ENCODE measurements at places on chromosomes 1 and 21.
A peak's percentile ranks its signal among the peaks of the same experiment; 100 is the strongest.

- ATAC-seq: no peak
Measured at GRCh38 chr1:229479660-229480399, 28.3 kb downstream of the NUP133 start.

DNA sequence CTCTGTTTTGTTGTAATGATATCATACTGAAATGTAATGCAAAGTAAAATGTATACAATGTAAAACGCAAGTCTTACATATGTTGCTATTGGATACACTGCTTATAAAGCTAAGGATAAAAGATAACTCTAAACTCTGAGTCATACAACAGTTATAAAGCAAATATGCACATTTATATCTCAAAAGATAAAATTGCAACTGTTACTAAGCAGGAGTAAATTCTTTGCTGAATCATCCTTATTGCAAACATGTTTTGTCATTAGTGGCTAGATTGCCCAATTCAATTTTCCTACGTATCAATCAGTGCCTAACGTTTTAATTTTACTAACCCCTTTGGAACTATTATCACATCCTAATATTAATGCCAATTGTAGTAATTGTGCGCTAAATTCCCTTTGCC lies 762.9 kb downstream of the LTN1 start:
- ATAC-seq: no peak

DNA sequence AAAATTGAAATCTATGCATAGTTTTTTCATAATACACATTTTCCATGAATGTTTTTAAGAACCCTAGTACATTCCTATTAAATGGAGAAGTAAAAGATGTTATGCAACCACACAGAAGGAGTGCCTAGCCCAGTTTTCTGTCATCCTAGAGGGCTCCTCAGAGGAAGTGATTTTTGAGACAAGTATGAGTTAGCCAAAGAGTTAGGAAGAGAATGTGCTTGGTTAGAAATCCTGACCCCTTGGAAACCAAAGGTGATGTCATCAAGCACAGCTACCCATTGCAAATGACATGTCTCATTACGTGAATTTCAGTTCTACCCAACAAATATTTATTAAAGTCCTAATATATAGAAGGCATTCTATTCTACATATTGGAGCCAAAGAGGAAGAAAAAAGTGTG lies 88.9 kb upstream of the TNFSF4 start:
- ATAC-seq: no peak

DNA sequence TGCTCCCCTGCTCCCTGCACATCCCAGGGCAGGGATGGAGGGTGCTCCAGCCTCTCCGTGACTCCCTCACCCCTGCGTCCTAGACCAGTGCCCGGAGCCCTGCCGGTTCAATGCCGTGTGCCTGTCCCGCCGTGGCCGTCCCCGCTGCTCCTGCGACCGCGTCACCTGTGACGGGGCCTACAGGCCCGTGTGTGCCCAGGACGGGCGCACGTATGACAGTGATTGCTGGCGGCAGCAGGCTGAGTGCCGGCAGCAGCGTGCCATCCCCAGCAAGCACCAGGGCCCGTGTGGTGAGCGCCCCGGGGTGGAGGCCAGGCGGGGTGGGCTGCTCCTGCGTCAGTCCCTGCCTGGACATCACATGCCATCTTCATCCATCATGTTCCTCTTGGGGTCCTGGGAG lies 22.0 kb downstream of the AGRN start:
- no peak for ATAC-seq

- no peak for ATAC-seq
Measured at GRCh38 chr1:85328713-85329397, 52.4 kb upstream of the BCL10 start.

DNA sequence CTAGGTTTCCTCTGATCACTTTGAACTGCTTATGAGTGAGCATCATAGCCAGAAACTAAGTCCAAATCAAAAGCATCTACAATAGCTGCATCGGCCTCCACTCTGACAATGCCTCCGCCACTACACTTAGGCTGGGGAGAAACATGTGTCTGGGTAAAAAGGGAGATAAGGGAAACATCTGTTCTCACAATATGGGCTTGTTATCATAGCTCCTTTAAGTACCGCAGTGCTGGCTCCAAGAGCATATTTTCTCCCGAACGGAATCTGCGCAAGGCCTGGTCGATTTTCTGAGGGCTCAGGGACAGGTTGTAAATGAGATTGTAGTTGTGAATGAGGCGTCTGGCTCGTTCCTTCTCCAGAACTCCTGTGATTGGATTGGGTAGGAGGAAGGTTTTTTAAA lies 63.9 kb upstream of the CYP2J2 start:
- no peak for ATAC-seq

GRCh38 chr1:185152187-185152767 lies 4.5 kb downstream of the TRMT1L start:
- ATAC-seq: no peak

DNA sequence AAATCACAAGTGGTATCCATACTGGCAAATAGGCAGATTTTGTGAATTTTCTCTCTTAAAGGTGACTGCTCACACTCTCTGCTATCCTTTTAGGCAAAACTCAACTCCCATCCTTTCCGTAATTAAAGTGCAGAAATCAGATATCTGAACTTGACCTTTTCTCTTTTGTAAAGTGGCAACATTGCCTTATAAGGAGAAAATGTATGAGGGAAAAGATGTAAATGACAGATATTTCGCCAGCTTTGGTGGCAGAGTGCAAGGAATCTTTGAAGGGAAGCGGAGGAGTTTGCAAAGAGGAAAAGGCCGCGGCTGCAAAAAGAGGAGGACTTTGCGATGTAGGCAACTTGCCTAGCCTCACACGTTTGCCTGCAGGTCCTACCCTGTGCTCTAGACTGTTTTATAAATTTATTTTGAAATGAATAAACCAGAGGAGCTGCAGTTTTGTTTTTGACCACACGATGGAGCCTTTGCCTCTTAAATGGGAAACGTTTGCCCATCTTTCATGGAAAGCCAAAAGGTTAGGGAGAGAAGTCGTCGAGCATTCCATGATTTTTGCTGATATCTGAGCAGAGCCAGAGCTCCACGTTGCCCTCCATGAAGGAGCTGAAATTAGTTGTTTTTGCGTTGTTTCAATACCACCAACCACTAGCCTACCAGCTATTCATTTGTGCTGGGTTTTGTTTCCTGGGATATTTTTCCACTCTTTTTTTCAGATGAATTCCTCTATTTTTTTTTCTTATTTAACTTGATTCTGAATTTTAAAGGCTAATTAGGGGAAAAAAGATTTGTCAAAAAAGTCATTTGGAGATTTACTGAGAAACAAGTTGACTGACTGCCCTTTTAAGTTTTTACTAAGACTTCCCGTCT lies 242.3 kb downstream of the LMX1A start:
- no peak for ATAC-seq

GRCh38 chr21:36887963-36888362 lies 78.5 kb downstream of the HLCS start:
- ATAC-seq: no peak

DNA sequence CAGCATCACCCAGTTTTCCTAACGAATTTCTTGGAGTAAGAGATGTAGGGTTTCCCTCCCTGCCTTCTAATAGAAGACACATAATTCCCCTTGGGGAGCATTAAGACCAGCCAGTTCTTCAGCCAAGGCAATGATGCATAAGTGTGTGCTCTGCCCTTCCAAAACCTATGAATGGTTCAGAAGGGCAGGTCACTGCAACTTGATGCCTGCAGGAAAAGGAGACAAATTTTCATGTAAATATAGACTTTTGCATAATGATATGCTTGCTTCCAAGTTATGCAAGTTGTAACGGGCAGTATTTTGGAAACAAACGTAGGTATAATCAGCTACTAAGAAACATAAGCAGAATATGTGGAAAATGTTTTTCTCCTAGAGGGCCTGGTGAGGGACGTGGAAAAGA lies 31.6 kb downstream of the PTGS2 start:
- ATAC-seq: no peak

DNA sequence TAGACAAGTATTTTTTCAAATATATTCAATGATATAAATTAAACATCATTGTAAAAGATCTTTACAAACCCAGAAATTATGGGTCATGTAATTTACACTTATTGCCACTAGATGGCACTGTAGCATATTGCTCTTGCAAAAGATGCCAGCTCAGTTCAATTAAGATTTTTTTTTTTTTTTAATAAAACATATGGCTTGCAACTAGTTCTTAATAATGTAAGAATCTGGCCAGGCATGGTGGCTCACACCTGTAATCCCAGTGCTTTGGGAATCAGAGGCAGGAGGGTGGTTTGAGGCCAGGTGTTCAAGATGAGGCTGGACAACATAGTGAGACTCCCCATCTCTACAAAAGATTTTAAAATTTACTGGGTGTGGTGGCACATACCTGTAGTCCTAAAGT lies 49.4 kb upstream of the DESI2 start:
- ATAC-seq: no peak

- ATAC-seq: no peak
Measured at GRCh38 chr1:204714861-204715511, 29.4 kb upstream of the LRRN2 start.

DNA sequence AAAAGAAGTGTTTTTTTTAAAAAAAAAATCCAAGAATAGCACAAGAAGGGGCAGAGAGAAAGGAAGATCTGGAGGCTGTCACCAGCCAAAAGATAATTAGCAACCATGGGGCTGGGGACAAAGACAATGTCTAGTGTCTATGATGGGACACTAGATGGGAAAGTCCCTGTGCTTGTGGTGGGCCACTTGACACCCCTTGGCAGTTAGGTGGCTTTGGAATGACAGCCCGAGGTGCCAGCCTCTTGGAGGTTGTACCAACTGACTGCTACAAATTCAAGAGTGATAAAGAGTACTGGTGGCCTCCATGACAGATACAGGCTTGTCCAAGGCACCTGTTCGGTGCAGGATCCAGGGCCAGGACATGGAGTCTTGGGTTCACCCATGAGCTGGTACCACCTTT lies 21.6 kb downstream of the ATP2B4 start:
- no peak for ATAC-seq

GRCh38 chr21:46414965-46415275 lies 43.8 kb upstream of the DIP2A start:
- no peak for ATAC-seq

DNA sequence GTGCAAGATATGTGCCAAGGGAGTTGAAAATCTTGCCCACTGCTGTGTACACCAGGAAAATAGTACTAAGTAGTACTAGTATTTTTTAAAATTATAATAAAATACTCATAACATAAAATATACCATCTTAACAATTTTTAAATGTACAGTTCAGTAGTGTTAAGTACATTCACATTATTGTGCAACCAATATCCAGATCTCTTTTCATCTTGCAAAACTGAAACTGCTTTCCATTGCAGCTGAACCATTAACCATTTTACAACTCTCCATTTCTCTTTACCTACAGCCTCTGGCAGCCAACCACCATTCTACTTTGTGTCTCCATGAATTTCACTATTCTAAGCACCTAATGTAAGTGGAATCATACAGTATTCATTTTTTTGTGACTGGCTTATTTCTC lies 19.3 kb upstream of the RAB3GAP2 start:
- ATAC-seq: no peak

- ATAC-seq: no peak
Measured at GRCh38 chr1:83717785-83718184, 281.1 kb downstream of the TTLL7 start.

- ATAC-seq: no peak
Measured at GRCh38 chr1:18385239-18385790, 95.4 kb upstream of the KLHDC7A start.

GRCh38 chr1:93979040-93979717 lies 69.9 kb upstream of the GCLM start:
- ATAC-seq: no peak

DNA sequence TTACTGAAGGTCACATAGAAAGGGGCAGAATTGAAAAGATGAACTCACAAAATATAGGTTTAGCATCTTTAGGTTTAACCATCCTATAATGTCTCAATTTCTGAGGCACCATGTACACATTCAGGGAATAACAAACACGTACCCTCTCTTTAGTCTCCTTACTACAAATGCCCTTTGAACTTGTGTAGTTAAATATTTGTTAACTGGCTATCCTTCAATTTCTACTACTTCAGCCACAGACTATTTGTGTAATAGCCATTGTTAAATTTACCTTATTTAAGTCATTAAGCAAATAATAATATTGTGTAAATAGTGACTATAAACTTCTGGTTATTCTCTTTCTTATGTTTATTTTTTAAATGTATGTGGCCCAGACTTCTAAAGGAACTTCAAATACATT lies 600.5 kb downstream of the KCNT2 start:
- ATAC-seq: no peak

- ATAC-seq: no peak
Measured at GRCh38 chr1:205593532-205593931, 38.3 kb downstream of the ELK4 start.

DNA sequence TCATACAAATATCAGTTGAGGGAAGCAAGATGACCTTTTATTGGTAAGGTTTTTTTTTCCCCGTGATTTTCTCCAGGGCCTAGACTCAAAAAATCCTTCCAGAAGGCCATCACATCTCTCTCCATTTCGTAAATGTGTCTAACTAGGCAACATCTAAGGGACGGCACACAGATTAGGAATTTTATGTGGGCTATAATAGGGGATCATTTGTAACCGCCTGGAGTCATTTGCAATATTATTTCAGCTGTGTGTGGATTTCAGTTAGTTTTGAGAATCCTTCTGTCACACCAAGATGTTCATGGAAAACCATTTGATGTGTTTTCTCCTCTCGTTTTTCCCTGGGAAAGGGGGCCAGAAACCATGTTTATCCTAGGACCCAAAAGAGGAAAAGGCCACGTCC lies 63.1 kb downstream of the ATP5PO start:
- ATAC-seq: no peak

GRCh38 chr1:56578138-56578962 lies 1.0 kb downstream of the PLPP3 start:
- ATAC-seq: peak; percentile 29

GRCh38 chr1:184014271-184014670 lies 23.3 kb downstream of the COLGALT2 start:
- no peak for ATAC-seq

- no peak for ATAC-seq
Measured at GRCh38 chr1:53020588-53020987, 41.4 kb upstream of the PODN start.

DNA sequence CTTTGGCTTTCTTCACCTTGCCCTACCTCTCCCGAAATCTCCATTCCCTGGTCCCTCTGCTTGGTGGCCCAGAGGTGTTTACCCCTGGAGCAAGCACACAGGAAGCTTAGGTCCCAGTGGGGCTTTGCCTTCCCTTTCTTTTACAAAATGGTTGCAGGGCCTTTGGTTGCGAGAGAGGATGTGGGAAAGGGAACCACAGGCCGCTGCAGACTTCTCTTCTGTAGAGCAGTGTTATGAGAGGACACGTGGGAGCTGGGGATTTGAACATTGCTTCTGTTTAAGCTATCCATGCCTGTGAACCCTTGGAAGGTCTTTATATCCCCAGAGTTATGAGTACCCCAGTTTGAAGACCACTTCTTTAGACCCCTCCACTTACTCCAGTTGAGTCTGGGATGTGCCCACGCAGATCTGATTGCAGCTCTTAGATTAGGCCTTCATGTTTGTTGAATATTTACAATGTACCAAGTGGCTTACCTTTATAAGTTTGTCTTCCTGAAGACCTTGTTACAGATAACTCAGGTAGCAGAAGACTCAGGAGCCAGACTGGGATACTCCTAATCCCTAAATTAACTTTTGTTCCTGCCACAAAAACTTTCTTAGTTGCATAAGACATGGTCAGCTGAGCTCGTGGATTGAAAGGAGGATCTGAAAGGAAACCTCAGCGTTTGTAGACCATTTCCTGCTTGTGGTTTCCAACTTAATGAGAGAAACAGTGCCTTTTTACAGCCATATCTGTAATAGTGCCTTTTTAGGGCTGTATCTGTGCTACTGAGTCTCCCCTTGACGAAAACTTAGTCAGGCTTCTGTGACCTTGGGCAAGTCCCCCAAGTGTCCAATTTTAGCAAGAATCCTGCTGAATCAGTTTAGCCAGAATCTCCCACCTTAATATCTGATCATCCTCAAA lies 21.9 kb upstream of the IVNS1ABP start:
- peak; percentile 90 for ATAC-seq

- no peak for ATAC-seq
Measured at GRCh38 chr1:9100471-9101043, 28.3 kb downstream of the GPR157 start.

All from activated T-helper 17 cell treated with anti-CD3 and anti-CD28 coated beads, Interleukin-2, amount 50 U/mL, for 72 hours (primary cell).